ENCODE measurements at places on chromosomes 4 and X.
A peak's percentile ranks its signal among the peaks of the same experiment; 100 is the strongest.

- no peak for DNase-seq
These were observed 701 bp downstream of the ARHGAP4 start for GRCh38 chrX:153925387-153925738.

GRCh38 chrX:30992381-30992904 is 79.4 kb downstream of the FTHL17 start:
- DNase-seq: no peak

GRCh38 chr4:15901998-15902397 is 36.5 kb downstream of the FGFBP1 start:
- DNase-seq: no peak

GRCh38 chr4:128831531-128832242 is 22.2 kb downstream of the JADE1 start:
- no peak for DNase-seq

DNA sequence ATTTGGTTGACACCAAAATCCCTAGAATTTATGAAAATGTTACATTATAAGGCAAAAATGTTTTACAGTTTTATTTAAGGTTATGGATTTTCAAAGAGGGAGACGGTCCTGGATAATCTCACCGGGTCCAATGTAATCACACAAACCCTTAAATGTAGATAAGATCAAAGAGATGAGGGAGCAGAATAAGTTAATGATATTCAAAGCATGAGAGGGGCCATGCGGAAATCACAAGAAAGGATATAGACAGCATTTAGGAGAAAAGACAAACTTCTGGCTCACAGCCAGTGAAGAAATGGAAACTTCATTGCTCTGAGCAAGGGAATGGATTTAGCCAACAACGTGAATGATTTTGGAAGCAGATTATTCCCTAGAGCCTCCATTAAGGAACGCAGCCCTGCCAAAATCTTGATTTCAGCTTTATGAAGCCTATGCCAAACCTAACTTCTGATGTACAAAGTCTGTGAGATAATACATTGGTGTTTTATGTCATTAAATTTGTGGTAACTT is 684.4 kb upstream of the GNPDA2 start:
- no peak for DNase-seq

DNA sequence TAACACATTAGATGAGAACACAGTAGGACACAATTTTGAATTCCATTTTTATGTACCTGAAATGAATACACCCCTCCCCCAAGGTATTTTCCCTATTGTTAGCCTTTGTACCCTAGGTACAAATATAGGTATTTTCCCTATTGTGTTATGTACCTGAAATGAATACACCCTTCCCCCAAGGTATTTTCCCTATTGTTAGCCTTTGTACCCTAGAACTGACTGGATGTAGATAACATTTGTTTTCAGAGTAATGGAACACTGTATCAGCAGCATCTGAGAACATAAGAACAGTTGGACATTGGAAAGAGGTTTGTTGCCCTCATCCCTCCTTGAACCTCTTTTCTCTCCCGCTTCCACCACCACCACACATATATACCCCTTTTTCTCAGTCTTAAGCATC is 37.6 kb downstream of the YIPF6 start:
- DNase-seq: no peak

GRCh38 chrX:107677909-107678308 is 49.6 kb downstream of the PRPS1 start:
- no peak for DNase-seq

- DNase-seq: no peak
These were observed 16.8 kb downstream of the FGFR3 start for GRCh38 chr4:1809754-1810502.

DNA sequence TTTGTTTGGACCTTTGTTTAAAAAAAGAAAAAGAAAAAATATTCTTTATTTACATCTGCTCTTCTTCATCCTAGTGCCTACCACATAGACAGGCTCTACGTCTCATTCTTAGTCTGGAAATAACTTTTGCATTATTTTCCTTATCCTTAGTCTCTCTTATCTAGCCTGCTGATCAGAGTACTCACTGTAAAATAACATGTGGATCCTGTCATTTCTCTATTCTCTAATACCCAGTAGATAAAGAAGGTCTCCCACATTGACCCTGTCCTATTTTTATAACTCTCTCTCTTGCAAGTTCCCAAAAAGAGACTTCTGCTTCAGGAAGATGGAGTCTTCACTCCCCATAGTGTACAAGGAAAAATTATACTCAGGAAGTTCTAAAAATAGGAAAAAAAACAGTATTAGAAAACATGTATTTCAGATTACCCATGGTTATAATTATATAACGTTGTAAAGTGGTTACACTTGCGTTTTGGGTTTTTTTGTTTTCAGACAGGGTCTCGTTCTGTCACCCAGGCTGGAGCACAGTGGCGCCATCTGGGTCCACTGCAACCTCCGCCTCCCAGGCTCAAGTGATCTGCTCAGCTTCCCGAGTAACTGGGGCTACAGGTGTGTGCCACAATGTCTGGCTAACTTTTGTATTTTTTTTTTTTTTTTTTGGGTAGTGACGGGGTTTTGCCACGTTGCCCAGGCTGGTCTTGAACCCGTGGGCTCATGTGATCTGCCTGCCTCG is 23.8 kb downstream of the ZFX start:
- no peak for DNase-seq

GRCh38 chr4:21529214-21529613 is 419.4 kb downstream of the KCNIP4 start:
- DNase-seq: no peak

- DNase-seq: no peak
These were observed 195.7 kb upstream of the TBL1X start for GRCh38 chrX:9269134-9269533.

DNA sequence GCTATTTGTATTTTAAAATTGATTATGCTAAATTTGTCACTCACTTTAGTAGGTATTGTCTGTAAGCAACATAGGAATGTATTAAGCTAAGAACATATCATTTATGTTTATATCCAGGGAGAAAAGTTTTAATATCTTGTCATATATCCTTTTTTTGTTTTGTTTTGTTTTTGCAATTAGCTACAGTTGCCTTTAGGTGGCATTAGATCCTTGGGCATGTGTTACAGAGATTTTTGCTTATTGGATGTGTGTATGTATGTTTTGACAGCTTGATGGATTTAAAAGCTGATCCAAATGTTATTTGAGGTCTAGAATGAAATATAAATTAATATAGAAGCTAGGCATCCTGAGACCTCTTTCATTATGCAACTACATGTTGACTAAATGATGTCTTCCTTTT is 36.1 kb upstream of the OTUD4 start:
- DNase-seq: no peak

- DNase-seq: no peak
These were observed 531 bp downstream of the RUFY3 start for GRCh38 chr4:70722199-70722791.

DNA sequence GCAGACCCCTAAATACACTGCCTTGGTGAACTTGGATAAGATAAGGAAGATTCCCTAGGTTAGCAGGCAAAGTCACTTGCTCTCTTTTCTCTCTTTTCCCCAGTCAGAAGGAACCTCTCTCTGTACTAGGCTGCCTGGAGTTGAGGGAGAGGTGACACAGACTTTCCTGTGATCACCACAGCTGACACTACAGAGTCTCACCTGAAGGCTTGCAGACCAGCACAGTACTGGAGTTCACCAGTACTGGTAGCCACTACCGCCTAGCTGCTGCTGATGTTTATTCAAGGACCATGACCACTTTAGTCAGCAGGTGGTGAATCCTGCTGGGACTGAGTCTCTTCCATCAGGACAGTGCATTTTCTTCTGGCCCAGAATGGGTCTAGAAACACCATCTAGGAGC is 63.3 kb downstream of the PTPN13 start:
- no peak for DNase-seq

- no peak for DNase-seq
These were observed 150.8 kb upstream of the ARHGEF9 start for GRCh38 chrX:63935835-63936234.

GRCh38 chr4:25663781-25664180 is 8.1 kb downstream of the SLC34A2 start:
- no peak for DNase-seq

DNA sequence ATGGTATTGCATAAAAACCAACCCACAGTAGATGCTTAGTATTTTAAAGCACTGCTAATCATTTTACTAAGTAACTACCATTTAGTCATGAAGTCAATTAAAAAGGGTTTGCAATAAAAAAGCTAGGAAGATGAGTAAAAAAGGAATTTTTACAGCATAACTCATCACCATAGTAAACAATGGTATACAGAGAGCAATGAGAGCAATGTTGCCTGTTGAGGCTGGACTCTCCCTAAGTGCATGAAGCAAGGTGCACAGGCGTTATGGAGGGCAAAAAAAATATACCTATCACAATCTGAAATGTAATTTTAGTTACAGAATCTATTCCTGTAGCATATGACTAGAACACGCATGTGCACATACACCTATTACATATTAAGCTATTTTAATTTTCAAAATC is 129.6 kb upstream of the BMP3 start:
- DNase-seq: no peak

DNA sequence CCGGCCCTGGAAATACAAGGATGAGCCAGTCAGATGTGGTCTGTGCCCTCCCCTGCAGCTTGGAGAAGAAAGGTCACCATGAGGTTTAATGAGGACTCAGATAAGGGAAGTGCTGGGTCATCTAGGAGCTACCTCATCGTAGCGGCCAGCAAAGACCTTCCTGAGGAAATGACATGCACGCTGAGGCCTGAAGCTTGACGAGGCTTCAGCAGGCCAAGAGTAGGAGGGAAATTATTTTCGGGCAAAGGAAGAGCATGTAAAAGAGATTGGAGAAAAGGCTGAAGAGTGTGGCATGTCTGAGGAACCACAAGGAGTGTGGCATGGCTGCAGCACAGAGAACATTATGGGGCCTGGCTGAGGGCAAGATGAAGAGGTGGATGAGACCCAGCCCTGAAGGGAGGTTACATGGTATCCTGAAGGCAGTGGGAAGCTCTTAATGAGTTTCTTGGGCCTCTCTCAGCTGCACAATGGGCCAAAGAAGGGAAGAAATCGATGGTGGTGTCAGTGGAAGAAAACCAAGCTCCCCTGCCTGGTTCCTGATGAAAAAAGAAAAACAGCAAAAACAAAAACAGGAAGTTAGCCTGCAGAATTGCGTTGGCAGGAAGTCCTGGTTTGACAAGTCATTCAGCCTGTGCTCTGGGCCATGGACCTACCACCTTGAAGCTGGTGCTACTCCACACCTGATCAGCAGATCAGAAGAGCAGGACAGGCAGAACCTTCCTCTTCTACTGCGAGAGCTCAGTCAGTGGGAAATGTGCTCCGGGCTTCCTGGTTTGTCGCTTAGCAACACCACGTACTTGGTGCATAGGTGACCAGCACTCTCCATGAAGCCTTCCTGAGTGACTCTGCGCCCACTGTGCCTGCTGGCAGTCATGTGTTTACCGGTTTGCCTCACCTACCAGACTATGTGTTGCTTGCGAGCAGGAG is 134.5 kb upstream of the KLF3 start:
- peak; percentile 44 for DNase-seq

DNA sequence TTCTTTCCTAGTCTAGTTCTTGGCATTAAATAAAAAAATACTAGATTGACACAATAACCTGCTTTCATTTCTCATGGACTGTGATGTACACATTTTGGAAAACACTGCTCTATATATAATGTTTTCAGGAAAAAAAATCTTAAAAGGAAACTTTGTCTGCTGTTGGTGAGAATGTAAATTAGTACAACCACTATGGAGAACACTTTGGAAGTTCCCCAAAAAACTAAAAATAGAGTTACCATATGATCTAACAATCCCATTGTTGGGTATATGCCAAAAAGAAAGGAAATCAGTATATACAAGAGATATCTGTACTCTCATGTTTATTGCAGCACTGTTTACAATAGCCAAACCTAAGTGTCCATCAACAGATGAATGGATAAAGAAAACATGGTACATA is 202.3 kb downstream of the PPP3CA start:
- no peak for DNase-seq

GRCh38 chrX:43313035-43313434 is 343.1 kb upstream of the MAOA start:
- no peak for DNase-seq

- DNase-seq: no peak
These were observed 38.5 kb downstream of the NEK1 start for GRCh38 chr4:169573889-169574288.

- DNase-seq: no peak
These were observed 150.9 kb downstream of the ENPP6 start for GRCh38 chr4:184066584-184067300.

GRCh38 chr4:5678977-5679376 is 29.4 kb downstream of the EVC2 start:
- no peak for DNase-seq

DNA sequence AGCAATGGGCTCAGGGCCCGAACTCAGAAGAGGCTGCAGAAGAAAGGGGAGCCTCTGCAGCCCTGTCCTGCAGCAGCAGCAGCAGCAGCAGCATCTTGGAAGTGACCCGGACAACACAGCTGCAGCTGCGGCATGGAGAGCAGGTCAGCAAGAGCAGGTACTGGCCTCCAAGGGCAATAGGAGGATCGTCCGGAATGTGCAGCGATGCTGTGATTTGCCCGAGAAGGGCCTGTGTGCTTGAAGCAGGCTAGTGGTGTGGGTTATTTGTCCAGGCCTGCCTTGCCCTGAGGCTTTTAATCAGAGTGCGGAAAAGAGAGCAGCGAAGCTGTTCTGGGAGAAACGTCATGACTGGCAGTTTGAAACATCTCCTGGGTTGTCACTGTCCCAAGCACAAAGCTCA is 126.0 kb downstream of the F11 start:
- no peak for DNase-seq

DNA sequence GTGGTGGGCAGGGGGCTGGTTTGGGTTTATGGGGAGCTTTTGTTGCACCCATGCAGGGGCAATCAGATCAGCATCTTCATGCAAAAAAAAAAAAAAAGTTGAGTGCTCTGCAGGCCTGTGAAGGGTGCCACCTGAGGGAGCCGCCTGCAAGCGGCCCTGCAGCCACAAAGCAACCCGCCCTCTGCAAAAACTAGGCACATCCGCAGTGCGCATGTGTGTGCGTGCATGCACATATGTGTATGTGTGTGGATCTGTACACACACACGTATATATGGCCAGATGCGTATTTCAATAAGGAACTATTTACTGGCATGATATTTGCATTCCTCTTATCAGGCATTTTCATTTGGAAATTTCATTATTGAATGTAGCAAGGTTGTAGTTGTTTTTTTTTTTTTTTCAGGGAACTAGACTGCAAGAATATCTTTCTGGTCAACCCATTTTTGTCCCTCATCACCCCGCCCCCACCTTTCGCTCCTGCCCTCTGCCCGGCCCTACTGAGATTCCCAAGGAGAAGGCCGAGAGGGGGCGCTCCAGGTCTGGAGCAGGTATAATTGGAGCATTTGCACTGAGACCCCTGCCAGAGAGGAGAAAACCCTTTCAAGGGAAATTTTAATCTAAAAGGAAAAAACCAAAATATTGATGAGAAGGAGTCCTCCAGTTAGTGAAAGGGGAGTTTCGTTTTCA is 18.1 kb downstream of the CCNQ start:
- DNase-seq: no peak

DNA sequence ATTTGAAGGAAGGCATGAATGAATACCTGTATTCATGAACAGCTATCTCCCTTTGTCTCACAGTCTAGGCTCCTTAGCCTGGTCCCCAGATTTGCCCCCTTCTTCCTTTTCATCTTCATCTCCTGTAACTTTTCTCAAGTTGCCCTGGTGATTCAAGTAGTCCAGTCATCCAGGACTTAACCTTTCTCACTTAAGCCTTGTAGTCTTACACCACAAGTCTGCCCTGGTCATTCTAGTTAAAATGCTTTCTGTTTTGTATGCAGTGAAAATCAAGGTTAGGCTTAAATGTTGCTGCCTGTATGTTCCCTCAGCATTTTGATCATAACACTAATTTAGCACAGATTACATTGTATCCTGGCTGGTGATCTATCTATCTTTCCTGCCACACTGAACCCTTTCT is 58.5 kb upstream of the SLC7A11 start:
- DNase-seq: no peak
